ENCODE measurements at places on chromosomes 7 and 10.

DNA sequence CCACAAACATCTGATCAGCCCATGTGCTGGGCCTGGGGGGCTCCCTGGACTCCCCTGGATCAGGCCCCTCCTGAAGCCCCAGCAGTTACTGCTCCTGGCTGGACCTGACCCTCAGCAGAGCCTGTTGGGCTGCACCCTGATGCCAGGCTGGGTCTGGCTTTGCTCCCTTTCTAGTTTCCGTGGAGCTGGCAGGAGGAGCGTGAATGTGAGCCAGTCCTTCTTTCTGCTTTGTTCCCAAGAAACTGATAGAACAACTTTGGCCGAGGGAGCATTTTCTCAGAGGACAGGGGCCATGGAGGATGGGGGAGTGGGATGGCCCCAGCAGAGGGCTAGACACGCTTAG, 128.2 kb downstream of the NEURL1 start:
- no peak for DNase-seq

- DNase-seq = no peak
These were observed 40.4 kb upstream of the SMIM30 start for GRCh38 chr7:113158756-113159155.

DNA sequence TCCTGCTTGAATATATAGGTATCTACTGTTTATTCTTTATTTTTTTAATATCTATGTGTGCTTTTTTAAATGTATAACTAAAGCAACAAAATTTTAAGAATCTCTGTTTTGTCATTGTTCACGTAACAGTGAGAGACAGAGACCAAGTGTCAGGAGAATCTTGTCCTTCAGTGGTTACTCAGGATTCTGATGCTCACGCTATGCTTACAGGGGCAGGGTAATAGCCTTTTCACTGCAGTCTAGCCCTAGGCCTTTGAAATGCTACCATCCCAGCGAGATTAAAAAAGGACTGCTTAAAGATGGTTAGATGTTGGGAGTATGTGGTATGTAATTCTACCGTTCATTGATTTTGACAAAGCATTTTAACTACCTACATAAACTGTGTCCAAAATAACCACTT, 71.6 kb upstream of the EGFR start:
- no peak for DNase-seq

- DNase-seq = no peak
These were observed 55.7 kb downstream of the ANKMY2 start for GRCh38 chr7:16589881-16590280.

DNA sequence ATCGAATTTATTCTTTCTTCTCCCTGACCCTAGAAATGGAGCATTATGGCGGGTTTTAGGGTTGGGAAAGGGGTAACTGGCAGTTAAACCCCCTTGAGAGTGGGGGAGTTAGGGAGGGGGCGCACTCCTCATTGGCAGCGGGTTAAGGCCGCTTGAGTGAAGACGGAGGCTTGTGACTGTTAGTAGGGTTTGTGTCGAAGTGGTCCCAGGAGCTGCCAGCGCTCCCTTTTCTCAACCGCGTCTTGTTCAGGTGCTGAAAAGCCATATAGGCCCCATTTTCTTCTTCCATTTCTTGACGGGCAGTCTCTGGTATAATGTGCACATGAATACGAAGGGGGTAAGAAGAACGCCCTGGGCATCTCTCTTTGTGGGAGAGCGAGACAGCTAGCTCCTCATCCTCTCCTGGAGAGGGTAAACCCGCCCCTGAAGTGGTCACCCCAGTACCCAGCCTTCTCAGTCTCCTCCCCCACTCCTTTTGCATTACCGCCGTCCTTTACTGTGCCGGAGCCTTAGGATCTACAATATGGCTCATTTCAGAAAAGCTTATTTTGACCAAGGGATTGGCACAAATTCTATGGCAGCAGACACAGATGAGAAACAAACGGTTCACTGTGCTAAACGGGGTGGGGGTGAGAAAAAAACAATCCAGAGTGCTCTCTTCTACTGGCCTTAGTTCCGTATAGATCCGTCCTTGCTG, 836 bp downstream of the KMT2E start:
- peak; percentile 73 for DNase-seq

GRCh38 chr10:66881814-66882213, 44.0 kb upstream of the LRRTM3 start:
- no peak for DNase-seq

DNA sequence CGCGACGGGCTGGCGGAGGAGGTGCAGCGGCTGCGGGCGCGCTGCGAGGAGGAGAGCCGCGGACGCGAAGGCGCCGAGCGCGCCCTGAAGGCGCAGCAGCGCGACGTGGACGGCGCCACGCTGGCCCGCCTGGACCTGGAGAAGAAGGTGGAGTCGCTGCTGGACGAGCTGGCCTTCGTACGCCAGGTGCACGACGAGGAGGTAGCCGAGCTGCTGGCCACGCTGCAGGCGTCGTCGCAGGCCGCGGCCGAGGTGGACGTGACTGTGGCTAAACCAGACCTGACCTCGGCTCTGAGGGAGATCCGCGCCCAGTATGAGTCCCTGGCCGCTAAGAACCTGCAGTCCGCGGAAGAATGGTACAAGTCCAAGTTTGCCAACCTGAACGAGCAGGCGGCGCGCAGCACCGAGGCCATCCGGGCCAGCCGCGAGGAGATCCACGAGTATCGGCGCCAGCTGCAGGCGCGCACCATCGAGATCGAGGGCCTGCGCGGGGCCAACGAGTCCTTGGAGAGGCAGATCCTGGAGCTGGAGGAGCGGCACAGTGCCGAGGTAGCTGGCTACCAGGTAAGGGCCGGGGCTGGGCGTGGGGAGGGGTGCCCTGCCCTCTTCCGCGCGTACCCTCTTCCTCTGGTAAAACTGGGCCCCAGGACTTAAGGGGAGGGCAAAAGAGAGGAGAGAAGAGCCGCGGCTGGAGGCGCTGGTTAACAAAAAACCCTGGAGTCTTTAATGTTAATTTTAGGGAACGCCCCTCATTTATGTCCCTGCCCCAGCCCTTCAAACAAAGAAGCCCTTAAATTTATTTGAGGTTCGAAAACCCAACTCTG, 987 bp downstream of the INA start:
- DNase-seq = peak; percentile 4

- DNase-seq = no peak
These were observed 672 bp upstream of the DDX56 start for GRCh38 chr7:44574287-44574872.

DNA sequence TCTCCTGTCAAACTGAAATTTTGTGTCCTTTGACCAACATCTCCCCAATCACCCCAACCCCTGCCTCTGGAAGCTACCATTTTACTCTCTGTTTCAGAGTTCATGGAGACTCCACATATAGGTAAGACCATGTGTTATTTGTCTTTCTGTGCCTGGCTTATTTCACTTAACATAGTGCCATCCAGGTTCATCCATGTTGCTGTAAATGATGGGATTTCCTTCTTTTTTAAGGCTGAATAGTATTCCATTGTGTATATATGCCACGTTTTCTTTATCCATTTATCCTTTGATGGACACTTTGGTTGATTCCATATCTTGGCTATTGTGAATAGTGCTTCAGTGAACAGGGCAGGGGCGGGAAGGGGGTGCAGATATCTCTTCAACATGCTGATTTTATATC, 18.0 kb upstream of the FBXW4 start:
- DNase-seq = no peak

DNA sequence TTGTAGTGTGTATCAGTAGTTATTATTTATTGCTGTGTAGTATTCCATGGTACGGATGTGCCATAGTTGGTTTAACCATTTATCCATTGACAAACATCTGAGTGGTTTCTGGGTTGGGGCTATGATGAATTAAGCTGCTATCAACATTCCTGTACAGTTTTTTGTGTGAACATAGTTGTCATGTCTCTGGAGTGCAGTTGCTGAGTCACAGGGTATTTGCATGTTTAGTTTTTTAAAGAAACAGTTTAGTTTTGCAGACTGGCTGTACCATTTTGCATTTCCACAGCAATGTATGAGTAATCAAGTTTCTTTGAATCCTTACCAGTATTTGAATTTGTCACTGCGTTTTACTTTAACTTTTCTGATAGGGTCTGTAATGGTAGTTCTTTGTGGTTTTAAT, 516.7 kb upstream of the CELF2 start:
- no peak for DNase-seq

DNA sequence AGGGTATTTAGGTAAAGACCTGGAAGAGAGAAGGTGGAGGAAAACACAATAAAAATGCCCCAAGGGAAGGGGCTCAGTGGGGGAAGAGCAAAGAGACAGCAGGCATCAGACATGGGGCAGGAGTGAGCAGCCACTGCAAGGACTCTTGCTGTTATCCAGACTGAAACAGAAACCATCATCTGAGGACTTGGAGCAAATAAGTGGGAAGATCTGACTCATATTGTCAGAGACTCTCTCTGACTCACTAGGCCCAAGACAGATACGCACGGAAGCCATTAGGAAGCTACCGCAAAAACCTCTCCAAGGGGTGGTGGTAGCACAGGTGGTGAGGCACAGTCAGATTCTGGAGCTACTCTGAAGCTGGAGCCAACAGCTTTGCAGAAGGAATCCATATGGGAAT, 110.7 kb downstream of the RNF32 start:
- peak; percentile 23 for DNase-seq

GRCh38 chr10:43816351-43817321, 168.0 kb upstream of the ZNF32 start:
- DNase-seq = peak; percentile 55

- no peak for DNase-seq
These were observed 29.7 kb downstream of the TMEM248 start for GRCh38 chr7:66950763-66951162.

DNA sequence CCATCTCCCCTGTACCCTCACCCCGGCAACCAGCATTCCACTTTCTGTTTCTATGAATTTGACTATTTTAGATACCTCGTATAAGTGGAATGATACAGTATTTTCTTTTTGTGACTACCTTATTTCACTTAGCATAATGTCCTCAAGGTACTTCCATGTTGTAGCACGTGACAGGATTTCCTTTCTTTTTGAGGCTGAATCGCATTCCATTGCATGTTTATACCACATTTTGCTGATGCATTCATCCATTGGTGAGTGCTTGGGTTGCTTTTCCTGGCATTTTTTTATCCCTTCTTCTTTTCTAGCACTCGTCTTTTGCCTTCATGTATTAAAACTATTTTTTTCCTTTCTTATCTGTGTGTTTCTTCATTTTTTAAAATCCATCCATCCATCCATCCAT, 22.3 kb upstream of the EXOC6 start:
- no peak for DNase-seq
